T-helper 2 cell (primary cell): ENCODE measurements at places on chromosomes 11 and 22.

DNA sequence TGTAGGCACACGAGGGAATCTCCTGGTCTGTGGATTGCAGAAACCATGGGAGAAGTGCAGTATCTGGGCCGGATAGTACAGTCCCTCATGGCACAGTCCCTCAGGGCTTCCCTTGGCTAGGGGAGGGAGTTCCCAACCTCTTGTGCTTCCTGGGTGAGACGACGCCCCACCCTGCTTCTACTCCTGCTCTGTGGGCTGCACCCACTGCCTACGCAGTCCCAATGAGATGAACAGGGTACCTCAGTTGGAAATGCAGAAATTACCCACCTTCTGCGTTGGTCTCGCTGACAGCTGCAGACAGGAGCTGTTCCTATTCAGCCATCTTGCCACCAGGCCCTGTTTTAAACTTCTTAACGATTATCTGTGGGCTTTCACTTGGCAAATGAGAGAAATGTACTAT, 157.2 kb upstream of the CARD18 start:
- no peak for DNase-seq

DNA sequence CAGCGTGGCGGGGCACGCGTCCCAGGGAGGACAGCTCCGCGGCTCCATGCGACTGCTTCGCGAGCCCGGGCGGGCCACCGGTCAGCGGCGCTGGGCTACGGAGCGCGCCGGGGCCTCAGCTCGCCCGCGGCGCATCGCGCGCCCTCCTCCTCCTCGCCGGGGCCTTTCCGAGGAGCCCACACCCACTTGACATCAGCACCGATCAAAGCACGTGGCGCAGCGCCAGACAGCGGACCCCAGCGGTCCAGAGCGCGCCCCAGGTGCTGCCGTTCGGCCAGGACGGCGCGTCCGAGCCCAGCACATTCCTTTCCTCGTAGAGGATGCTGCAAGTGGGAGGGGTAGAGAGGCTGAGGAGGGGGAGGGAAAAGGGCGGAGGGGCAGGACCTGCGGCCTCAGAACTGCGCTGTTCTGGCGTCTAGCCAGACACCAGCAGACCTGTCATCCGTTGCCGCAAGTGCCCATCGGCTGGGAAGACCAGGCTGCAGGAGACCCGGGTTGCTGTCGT, 88.6 kb downstream of the PLEKHA7 start:
- DNase-seq: peak; percentile 7

DNA sequence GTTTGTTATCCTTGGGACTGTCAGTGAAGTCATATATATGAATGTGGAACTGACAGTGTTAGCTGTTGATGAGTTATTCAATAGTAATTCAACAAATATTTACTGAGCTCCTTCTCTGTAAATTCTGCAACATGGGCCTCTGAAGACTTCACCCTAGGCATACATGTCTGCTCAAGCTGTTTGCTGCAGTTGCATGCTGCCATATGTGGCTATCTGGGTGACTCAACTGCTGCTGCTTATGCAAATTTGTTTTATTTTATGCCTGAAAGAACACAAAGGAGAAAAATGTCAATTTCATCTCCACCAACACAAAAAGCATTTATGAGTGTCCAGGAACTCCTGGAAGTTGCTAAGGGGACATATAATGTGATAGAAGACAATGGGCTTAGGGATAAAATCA, 417.6 kb downstream of the AASDHPPT start:
- no peak for DNase-seq

- DNase-seq: no peak
These were observed 102.6 kb downstream of the SNX19 start for GRCh38 chr11:130813638-130814037.

DNA sequence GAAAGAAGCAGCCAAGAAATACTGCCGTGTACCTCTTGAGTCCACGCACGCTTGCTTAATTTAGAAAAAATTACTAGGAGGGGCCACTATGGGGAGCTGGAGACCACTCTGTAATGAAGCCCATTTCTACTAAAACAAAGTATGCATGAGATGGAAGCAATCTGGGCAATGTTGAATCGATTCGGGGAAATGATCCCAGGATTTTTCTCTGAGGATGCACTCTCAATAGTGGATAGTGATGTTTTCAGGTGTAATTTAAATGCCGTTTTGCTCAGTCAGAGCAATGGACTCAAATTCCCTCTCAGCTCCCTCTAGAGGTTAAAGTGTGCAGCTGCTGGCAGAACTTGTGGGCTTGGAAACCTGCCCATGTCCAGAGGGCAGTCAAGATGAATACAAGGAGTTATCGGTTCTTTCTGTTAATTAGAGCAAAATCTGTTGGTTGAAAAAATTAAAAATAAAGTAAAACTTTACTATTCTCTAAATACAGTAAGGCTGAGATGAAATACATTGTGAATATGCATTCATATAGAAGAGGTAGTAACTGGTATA, 64.1 kb downstream of the ME3 start:
- DNase-seq: no peak

DNA sequence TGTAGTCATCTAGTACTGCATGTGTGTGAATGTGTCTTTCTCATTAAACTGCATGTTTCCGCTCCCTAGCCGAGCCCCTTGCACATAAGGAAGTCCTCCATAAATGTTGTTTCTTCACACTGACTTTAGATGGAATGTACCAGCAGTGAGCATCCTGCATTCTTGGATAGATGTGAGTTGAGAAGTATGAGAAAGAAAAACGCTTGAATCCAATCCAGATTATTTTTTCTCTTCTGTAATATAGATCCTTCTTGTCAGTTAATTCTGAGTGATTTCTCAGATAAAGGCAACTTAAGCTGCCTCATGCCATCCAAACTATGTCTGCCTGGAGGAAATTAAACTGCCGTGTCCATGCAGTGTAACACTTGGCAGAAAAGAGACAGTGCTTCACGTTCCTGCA, 268.1 kb upstream of the ISX start:
- DNase-seq: no peak

- DNase-seq: no peak
These were observed 163.2 kb downstream of the MSANTD4 start for GRCh38 chr11:105858841-105859240.

DNA sequence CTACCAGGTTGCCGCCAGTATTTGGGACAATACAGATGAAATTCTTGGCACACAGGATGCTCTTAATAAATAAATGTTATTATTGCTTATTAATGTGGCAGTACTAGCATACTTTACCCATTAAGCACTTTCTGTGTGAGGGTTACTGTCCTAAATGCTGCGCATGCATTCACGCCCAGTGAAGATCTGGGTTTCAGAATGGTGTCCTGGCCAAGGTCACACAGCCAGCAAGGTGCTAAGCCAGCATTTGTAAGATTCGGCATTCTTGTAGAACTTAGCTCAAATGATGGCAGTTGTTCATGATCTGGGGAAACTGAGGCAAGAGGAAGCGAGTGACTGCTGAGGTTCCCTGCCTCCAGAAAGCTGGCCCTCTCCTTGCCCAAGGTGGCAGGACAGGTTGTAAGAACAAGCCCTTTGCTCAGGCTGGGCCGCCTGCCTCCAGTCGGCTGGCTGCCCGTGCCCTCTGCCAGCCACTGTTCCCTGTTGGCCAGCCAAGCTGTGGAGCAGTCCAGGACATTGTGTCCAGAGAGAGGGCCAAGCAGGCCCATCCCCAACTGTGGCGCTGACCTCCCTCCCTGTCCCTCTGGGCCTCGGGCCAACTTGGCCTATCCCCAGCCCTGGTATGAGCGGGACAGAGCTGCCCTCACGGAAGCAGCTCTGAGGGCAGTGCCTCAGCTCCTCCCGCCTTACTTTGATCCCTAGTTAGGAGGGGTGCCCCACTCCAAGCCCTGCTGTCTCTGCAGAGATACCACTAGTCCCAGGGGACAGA, 28.8 kb downstream of the TOB2 start:
- no peak for DNase-seq

- DNase-seq: no peak
These were observed 11.3 kb upstream of the C11orf96 start for GRCh38 chr11:43930868-43931716.

- DNase-seq: no peak
These were observed 1293.2 kb downstream of the BRD1 start for GRCh38 chr22:48534395-48534958.

DNA sequence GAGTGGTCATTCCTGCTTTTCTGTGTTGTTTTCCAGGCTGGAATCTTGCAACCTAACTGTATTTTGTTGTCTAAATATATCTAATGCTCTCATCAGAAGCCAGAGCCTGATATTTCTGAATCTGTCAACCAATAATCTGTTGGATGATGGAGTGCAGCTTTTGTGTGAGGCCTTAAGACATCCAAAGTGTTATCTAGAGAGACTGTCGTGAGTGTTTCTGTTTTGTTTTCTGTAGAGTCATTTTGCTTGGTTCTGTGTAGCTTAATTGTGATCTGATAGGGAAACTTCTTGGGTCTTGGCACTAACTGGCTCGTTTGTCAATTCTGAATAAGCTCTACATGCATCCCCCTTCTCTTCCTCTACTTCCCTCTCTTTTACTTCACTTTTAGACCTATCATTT, 31.2 kb upstream of the RBMXL2 start:
- DNase-seq: no peak

DNA sequence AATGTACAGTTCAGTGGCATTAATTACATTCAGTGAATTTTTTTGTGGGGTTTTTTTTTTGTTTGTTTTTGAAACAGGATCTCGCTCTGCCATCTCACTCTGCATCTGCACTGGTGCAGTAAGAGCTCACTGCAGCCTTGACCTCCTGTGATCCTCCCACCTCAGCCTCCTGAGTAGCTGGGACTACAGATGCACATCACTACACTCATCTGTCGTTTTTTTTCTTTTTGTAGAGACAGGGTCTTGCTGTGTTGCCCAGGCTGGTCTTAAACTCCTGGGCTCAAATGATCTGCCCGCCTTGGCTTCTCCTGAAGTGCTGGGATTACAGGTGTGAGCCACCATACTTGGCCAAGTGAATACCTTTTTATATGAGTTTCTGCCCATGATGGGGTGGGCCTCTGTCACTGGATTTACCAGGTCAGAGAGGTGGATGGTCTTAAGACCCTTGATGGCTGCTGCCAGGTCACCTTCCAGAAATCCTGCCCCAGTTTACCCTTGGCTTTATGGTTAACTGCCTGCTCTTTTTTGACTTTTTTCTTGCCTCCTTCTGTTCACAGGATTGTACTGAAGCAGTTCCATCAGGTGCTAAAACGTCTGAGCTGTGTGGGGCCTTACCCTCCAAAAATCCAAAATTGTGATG, 22.6 kb downstream of the BCR start:
- DNase-seq: no peak

DNA sequence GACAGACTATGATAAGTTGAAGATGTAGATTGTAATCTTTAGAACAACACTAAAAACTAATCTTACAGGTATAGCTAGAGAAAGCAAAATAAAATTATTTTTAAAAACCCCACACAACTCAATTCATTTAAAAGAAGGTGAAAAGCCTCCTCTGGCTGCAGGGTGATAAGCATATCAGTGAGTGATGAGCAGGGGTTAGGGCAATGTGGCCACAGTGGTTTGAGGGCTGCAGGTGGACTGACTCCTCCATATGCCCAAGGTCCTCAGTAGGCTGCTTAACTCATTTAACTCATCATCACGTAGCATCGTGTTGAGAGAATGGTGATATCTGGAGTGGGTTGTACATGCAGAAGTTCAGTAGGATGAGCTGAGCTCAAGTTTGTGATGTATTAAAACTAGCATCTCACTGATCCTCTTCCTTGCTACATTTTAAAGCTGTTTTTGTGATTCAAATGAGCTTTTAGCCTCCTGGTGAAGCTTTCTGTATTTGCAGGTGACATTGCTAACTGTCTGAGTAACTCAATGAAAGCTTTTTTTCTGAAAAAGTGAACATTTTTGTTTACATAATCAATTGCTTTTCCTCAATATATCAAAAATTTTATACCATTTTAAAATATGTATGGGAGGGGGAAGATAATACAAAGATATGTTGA, 37.0 kb upstream of the SC5D start:
- DNase-seq: no peak

DNA sequence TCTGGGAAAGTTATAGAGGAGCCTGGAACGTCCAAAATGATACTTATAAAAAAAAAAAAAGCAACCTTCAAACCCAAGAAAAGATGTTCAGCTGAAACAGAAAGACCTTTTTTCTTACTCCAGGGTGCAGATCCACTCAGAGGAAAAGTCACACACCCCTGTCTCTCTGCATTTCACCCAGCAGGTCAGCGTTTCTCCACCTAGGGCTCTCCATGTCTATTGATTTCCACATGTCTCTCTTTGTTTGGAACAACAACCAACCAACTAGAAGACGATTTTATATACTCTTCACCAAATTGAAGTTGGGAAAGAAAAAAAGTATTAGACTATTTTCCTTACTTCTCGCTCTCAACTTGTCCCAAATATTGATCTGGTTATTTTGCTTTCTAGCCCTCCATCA, 42.2 kb upstream of the BLID start:
- no peak for DNase-seq

DNA sequence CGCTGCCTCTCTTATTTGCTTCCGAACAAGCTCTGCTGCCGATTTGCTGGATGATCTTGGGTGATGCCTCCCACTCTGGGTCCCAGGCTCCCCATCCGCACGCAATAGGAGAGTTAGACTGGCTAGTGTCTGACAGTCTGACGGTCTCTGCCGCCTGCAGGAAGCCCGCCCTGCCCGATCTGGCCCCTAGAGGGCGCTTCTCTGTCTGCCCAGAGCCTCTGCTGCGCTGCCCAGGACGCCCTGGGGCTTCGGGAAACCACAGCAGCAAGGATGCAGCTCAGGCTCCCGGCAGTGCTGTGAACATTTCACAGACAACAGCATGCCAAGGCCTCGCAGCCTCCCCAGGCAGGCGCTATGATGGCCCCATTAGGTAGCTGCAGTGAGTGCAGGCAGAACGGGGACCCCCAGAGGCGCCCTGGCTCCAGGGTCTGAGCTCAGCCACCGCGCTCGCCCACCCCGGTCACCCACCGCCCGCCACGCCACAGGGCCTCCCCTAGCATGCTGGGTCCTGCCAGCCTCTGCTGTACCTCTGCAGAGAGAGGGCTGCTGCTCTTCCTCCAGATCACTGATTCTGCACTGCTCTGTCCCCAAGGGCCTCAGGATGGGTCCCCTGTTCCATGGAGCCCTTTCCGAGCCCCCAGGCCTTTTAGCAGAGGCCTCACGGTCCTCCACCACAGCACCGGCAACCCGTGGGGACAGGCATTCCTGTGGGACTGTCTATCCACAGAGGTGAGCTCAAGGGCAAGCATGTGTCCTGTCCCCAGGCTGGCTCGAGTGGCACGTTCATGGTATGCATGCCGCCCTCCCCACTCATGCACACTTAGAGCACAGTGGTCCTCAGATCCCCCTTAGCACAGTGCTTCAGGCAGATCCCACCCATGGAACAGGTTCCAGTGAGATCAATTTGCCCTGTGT, 4.3 kb upstream of the BAIAP2L2 start:
- peak; percentile 66 for DNase-seq
